ENCODE measurements at places on chromosomes 4 and X. TPM values are rescaled to one million over a fixed set of nuclear protein-coding genes. Genes with fewer than 3 reads are reported as not detected.

DNA sequence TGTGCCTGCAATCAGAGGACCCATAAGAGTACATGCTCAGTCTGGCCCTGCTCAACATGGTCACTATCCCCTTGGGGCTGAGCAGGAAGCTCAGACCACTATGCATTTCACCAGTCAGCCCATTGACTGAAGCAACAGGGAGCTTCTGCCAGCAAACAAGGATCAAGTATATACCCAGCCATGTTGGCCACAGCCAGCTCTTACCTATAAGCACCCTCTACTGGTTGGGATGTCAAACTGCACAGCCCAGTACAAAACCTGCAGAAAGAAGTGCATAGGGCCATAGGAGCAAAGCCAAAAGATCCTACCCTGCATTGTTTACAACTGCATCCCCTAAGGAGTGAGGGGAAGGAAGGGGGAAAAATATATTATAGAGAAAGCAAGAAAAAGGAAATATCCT, 214.4 kb upstream of the CPEB2 start:
- DNase-seq = no peak

The DIPK2B gene
- total RNA-seq = 5.0 TPM

GRCh38 chr4:63566658-63567057, 842.6 kb downstream of the TECRL start:
- no peak for DNase-seq

DNA sequence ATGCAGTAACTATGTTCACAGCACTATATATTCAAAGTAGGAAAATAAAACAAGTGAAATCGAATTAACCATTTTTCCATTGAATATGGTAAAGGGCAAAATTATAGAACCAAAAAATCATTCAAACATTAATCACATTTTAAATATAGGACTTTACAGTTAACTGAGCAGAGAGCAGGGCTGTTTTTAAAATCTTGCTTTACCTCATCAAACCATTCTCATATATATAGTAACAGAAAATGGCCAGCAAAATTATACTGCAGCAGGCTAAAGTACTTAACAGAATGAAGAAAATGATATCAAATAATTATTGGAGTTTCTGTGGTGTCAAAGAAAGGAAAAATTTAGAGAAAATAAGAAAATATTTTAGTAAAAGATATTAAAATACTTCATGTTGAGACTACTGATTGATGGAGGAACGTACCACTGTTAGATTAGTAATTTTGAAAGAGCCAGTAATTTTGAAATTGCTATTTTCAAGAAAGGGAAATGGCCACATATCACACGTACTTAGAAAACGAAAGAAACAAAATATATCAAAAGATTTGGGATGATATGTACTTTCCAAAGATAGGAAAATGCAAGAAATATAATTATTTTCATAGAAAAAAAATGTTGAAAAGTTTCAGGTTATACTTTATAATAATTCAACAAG, 813.7 kb downstream of the DMD start:
- DNase-seq = no peak

The PTTG2 gene
- 1.00 TPM for total RNA-seq

DNA sequence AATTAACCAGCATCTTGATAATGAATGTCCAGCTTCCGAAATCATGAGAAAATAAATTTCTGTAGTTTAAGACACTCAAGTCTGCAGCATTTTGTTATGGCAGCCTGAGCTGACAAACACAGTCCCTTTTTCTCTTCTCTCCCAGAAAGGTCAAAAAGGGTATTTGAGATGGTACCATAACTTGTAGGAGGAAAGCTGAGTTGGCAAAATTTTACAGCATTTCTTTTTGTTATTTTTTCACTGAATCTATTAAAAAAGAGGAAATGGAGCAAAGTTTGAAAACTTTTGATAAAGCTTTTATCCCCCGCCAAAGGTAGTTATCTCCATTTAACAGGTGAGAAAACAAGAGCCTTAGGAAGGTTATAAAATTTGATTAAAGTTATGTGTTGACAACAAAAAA, 367.6 kb upstream of the TECRL start:
- DNase-seq = no peak

The PCDH19 gene
- 17.4 TPM for total RNA-seq

The RTL5 gene
- 5.2 TPM for total RNA-seq

DNA sequence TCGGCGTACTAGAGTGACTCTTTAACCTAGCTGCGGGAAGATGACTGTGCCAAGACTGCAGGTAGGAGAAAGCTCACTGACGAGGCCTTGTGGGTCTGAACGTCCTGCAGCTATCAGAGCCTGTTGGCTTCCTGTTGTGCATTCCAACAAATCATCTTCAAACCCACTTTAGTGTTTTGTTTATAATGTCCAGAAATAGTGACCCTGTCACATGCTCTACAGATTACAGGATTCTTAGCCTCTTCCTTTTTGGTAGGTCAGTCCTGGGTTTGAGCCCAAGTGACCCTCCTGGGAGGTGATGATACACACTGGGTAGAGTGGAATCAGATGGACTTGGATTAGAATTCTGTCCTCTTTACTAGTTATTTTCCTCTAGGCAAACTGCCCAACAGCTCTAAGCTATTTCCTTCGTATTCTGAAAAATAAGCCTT, 33.2 kb downstream of the HTT start:
- DNase-seq = no peak

DNA sequence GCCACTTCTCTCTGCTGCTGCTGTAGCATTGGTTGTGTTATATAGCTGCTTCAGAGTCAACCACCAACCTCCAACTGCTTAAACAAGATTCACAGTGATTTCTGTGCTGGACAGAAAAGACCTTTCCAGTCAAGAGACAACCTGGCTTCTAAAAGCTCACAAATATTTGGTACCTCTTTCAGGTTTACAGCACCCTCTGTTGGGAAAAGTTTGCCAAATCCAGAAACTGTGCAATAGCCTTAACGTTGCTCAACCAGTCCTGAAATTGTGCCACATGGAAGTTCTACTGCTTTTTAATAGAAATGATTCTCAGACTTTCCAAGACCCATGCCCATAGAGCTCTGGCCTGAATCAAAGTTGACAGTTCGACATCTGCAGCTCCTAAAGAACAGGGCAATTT, 842.1 kb upstream of the HTR2C start:
- DNase-seq = no peak
